LNCaP clone FGC (cell line): ENCODE measurements at places on chromosomes 3 and 15.

DNA sequence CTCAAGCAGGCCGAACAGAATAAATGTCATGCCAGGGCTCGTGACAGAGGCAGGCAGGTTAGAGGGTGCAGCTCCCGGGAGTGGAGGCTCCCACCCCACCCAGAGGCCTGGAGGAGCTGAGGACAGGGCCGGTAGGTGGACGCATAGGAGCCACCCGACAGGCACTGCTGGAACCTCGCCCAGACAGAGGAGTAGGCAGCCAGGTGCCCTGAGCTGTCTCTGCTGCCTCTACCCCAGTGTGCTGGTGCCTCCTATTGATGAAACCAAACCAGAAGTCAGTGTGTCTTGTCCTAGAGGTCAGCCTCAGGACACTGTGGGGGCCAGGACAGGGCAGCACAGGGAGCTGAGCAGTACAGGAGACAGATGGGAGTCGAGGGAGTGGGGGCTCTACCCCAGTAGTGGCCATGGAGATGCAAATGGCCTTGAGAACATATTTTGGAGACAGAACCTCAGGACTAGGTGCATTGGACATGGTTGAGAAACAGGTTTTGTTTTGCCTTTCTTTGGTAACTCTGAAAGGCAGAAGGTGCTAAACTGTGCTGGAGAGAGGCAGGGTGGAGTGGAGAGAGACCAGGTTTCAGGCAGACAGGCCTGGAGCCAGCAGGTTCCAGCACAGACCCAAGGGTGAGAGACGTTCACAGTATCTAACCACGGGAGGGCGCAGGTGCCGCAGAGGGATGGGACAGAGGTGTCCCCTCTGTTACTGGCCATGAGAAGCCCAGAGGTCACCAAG, 15.4 kb upstream of the KLF15 start:
- no peak for DNase-seq

- no peak for DNase-seq
Observed at GRCh38 chr15:88949734-88950400, 36.7 kb upstream of the MFGE8 start.

DNA sequence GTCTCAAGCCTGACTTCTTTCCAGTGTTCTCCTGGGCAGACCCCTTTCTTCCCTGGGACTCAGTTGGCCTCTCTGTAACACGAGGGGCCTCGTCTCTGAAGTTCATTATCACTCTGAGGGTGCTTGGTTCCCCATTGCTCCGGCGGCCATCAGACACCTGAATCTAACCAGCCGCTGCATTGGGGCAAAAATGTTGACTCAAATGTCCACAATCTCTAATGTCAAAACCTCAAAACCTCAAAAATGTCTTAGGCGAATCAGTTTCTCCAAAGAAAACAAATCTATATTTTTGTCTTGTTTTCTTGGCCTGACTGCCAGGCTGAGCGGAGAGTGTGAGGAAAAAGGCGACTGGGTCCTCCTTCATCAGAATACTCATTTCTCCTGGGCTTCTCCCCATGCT, 220.7 kb downstream of the VPS13C start:
- no peak for DNase-seq

DNA sequence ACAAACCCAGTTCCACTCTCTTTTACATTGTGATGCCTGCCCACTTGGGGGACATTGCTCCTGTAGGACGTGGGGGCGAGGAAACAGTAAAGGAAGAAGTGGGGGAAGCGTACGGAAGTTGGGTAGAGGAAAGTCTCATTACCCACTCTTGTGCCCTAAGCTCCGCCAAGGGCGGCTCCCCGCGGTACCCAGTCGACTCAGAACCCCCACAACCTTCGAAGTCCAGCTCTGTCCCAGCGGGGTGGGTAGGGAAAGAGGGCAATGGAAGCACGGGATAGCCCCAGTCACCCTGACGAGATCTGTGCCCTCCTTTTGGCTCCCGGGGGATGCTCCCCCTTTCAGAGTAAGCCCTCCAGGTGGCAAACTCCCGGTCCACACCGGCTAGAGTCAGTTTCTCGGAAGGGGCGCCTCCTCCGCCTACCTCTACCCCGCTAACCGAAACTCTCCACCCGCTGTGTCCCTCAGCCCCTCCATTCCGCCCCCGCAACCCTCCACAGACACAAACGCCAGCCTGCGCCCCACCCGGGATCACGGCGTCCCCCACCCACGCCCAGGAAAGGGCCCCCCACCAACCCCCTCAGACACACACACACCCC, 527 bp downstream of the CSNK1G1 start:
- DNase-seq: no peak

GRCh38 chr3:189820365-189820720, 189.2 kb downstream of the TP63 start:
- no peak for DNase-seq

- DNase-seq: no peak
Observed at GRCh38 chr3:134253475-134254226, 3.0 kb upstream of the RYK start.

DNA sequence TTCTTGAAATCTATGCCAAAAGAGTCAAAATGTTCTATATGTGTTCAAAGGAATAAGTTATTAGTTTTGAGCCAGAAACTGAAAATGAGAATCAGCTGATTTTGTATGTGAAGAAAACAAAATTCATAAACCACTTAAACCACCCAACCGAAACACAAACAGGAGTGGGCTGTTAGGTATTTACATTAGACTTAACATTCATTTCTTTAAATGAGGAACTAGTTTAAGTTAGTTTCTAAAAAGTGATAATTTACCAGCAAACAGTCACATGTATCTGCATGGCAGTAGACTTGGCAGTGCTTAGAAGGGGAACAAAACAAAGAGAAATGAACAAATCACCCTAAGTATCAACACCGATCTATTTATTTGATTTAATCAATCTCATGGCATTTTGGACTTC, 128.0 kb downstream of the GMNC start:
- no peak for DNase-seq

GRCh38 chr3:48970586-48970985, 19.5 kb upstream of the P4HTM start:
- DNase-seq: no peak

DNA sequence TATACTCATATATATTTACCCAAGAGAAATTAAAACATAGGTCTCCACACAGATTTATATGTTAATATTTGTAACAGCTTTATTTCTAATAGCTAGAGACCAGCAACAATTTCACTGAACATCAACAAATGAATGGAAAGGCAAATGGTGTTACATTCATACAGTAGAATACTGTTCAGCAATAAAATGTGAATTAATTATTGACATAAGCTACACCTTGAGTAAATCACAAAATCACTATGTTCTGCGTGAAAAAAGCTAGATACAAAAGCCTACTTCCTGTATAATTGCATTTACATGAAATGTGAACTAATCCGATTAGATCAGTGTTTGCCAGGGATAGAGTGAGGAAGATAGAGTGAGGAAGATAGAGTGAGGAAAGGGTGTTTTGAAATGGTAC, 945.7 kb downstream of the SQOR start:
- no peak for DNase-seq

DNA sequence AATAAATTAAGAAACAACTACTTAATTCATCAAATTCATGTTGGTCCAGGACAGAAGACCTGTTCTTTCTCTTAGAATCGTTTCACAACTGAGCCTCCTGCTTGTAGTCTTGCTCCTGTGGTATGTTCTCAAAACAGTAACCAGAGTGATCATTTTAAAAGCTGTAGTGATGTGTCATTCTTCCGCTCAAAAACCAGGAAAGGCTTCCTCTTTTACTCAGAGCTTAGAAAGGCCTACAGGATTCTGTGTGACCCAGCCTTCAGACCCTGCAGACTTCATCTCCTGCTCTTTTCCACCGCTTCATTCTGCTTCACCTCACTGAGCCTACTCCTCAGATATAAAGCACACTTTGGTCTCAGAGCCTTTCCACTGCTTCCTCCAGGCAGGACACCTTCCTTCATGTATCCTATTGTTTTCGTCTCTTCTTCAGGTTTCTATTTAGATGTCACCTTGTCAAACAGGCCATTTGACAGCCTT, 22.7 kb downstream of the ST6GAL1 start:
- DNase-seq: no peak

GRCh38 chr3:81726735-81727134, 34.7 kb downstream of the GBE1 start:
- no peak for DNase-seq
